ENCODE measurements at places on chromosomes 1 and 21.

GRCh38 chr1:84159533-84160240, 15.6 kb downstream of the PRKACB start:
- DNase-seq, result no peak

- no peak for DNase-seq
Observed at GRCh38 chr1:186628910-186629309, 51.3 kb downstream of the PTGS2 start.

- DNase-seq, result peak; percentile 83
Observed at GRCh38 chr1:21963477-21964217, 13.2 kb upstream of the CELA3B start.

GRCh38 chr1:34354367-34354766, 177.7 kb downstream of the C1orf94 start:
- no peak for DNase-seq

- no peak for DNase-seq
Observed at GRCh38 chr1:37549341-37549740, 4.8 kb downstream of the SNIP1 start.

- DNase-seq, result no peak
Observed at GRCh38 chr21:27690426-27690825, 723.5 kb upstream of the ADAMTS5 start.

All from CD4-positive, alpha-beta T cell treated with Interleukin-2 at 100 ng/mL for 4 hours (primary cell).